ENCODE measurements at places on chromosomes 4 and X. TPM values are rescaled to one million over a fixed set of nuclear protein-coding genes. Genes with fewer than 3 reads are reported as not detected.

GRCh38 chr4:171779301-171779700 lies 33.9 kb upstream of the GALNTL6 start:
- no peak overlapping the region for H3K4me3 ChIP-seq
- no peak overlapping the region for H3K27ac ChIP-seq
- H3K4me1 ChIP-seq, result no peaks in the 10 kb centered on the region
- no peaks in the 10 kb centered on the region for H3K36me3 ChIP-seq

GRCh38 chr4:174036111-174036510 lies 247.4 kb downstream of the FBXO8 start:
- no peak for DNase-seq
- H3K36me3 ChIP-seq, result no peaks in the 10 kb centered on the region
- H3K4me3 ChIP-seq, result no peak overlapping the region
- H3K4me1 ChIP-seq, result no peaks in the 10 kb centered on the region
- no peaks in the 10 kb centered on the region for H3K27me3 ChIP-seq

GRCh38 chrX:20720954-20721626 lies 454.4 kb upstream of the RPS6KA3 start:
- DNase-seq, result no peak
- no peak overlapping the region for H3K4me3 ChIP-seq
- no peaks in the 10 kb centered on the region for H3K4me1 ChIP-seq

- DNase-seq, result no peak
- no peaks in the 10 kb centered on the region for H3K27me3 ChIP-seq
- peak overlapping the region; percentile 26 for H3K27ac ChIP-seq
Observed at GRCh38 chr4:99624141-99624719, 33.4 kb downstream of the C4orf54 start.

GRCh38 chr4:34269613-34270012 lies 1974.7 kb downstream of the ARAP2 start:
- no peak overlapping the region for H3K27ac ChIP-seq
- H3K36me3 ChIP-seq, result no peaks in the 10 kb centered on the region
- H3K27me3 ChIP-seq, result no peaks in the 10 kb centered on the region
- no peak overlapping the region for H3K4me3 ChIP-seq
- DNase-seq, result no peak

GRCh38 chr4:182126603-182127002 lies 116.6 kb upstream of the TENM3 start:
- DNase-seq, result no peak
- no peak overlapping the region for H3K4me3 ChIP-seq

- no peak overlapping the region for H3K4me3 ChIP-seq
- H3K36me3 ChIP-seq, result no peaks in the 10 kb centered on the region
- H3K4me1 ChIP-seq, result peaks cover 7% of the 10 kb centered on the region
Observed at GRCh38 chr4:189202182-189202868, 738.3 kb upstream of the FRG1 start.

DNA sequence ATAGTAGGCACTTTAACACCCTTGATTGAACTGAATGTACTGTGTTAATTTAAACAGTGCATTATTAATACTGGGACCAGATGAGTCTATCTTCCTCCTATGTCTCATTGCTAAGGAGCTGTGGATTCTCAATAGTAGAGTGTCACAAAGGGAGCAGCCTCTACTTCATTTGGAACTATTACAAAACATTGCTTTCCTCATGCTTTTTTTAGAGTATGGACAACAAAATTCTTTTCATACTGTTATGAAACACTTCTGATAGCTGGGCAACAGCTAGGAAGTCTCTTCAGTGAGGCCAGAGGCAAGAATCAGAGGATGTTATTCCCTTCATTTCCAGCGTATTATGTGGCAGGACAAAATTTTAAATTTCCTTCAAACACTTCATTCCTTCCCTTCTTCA lies 160.8 kb downstream of the FBXO8 start:
- H3K4me1 ChIP-seq, result peaks cover 6% of the 10 kb centered on the region
- no peak for DNase-seq
- no peak overlapping the region for H3K4me3 ChIP-seq
- H3K27ac ChIP-seq, result no peak overlapping the region
- H3K27me3 ChIP-seq, result peaks cover 4% of the 10 kb centered on the region

DNA sequence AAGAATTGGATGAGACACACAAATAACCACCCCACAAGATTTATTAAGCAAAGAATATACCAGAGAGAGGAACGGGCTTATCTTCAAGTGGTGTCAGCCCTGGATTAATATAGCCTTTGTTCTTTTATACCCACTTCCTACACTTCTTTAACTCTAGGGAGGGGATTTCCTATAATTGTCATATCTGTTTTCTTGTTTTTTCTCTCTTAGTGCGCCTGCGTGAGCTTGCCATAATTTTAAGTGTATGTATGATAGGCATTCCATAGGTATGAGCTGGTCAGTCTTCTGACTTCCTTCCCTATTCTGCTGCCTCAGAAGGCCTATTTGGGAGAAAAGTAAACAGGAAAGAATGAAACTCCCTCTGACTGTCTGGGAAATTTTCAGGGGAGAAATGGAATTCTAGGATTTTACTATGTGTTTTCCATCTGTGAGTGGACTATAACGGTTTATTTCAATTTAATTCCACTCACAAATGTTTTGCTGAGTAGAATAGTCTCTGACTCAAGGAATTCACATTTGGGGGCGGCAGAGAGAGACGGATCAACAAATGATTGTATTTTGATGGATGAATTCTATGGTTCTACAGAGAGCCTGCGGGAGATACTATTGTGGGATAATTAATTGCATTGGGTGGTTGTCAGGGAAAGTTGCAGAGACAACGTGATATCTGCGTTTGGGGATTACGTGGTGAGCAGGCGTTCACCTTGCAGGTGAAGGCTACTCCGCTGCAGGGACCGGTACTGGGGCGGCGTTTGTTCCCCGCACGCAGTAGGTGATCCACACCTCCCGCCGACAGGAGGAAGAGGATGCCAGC lies 626 bp upstream of the CEP135 start:
- no peaks in the 10 kb centered on the region for H3K27me3 ChIP-seq
- peak overlapping the region; percentile 61 for H3K4me3 ChIP-seq
- no peaks in the 10 kb centered on the region for H3K36me3 ChIP-seq
- H3K27ac ChIP-seq, result peak overlapping the region; percentile 93
- H3K4me1 ChIP-seq, result peaks cover 11% of the 10 kb centered on the region

DNA sequence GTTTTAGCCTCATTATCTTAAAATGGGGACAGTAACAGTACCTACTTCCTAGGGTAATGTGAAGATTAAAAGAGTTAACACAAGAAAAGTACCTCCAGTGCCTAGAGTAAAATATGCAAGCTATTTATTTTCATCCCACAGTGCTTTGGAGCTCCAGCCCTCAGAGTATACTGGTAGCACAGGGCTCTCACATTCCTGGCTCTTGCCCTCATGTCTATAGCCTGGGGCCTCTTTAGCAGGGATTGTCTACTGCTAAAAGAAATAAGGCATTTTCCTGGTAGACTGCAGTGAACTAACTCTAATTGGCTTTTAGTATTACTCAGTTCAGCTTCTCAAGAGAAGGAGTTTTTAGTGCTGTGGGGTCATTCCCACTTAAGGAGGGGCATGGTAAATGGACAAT lies 60.8 kb downstream of the RRAGB start:
- no peak overlapping the region for H3K4me3 ChIP-seq
- DNase-seq, result no peak
- H3K27ac ChIP-seq, result no peak overlapping the region
- H3K27me3 ChIP-seq, result no peaks in the 10 kb centered on the region

GRCh38 chr4:33255507-33255906 lies 2535.3 kb downstream of the PCDH7 start:
- no peak for DNase-seq
- no peaks in the 10 kb centered on the region for H3K27me3 ChIP-seq
- no peak overlapping the region for H3K4me3 ChIP-seq
- no peak overlapping the region for H3K27ac ChIP-seq

- H3K36me3 ChIP-seq, result no peaks in the 10 kb centered on the region
- no peaks in the 10 kb centered on the region for H3K4me1 ChIP-seq
- no peak for DNase-seq
- no peak overlapping the region for H3K27ac ChIP-seq
Observed at GRCh38 chrX:96140796-96141195, 543.8 kb upstream of the DIAPH2 start.

- H3K4me3 ChIP-seq, result no peak overlapping the region
- no peak overlapping the region for H3K27ac ChIP-seq
- H3K4me1 ChIP-seq, result no peaks in the 10 kb centered on the region
- H3K27me3 ChIP-seq, result no peaks in the 10 kb centered on the region
- H3K36me3 ChIP-seq, result no peaks in the 10 kb centered on the region
Observed at GRCh38 chr4:10875144-10875799, 190.7 kb upstream of the CLNK start.

DNA sequence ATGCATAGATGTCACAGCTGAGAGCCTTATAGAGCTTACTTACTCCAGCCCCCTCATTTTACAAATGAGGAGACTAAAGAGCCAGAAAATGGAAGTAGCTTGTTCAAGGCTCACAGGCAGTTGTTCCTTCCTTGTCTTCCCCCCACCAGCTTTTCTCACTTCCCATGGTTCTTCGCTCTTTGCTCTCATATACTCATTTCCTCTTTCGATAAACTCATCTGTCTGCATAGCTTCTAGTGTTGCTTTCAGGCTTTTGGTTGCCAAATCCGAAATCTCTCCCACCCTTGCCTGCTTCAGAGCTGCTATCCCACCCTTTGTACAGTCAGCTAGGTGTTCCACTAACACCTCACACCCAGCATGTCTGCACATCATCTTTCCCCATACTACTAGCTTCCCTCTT lies 25.0 kb upstream of the GJB1 start:
- H3K36me3 ChIP-seq, result no peaks in the 10 kb centered on the region
- no peak overlapping the region for H3K27ac ChIP-seq
- no peaks in the 10 kb centered on the region for H3K27me3 ChIP-seq

DNA sequence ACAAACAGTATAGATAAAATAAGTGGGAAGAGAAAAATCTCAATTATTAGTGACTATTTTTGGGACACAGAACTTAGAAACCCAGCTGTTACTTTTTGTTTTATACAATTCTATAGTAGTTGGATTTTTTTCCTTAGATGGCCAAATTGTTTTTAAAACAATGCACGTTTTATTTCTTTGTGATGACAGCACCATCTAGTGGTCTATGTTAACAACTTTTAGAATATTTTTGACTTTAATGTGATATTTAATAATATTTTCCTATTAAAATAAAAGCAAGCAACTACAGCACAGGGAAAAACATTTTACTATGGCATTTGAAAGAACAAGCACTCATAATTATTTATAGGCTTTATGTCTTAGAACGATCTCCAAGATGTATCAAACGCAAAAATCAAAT lies 5.6 kb upstream of the SMIM31 start:
- H3K27ac ChIP-seq, result no peak overlapping the region
- DNase-seq, result no peak
- H3K27me3 ChIP-seq, result no peaks in the 10 kb centered on the region
- H3K36me3 ChIP-seq, result no peaks in the 10 kb centered on the region
- no peak overlapping the region for H3K4me3 ChIP-seq
- H3K4me1 ChIP-seq, result peaks cover 3% of the 10 kb centered on the region

DNA sequence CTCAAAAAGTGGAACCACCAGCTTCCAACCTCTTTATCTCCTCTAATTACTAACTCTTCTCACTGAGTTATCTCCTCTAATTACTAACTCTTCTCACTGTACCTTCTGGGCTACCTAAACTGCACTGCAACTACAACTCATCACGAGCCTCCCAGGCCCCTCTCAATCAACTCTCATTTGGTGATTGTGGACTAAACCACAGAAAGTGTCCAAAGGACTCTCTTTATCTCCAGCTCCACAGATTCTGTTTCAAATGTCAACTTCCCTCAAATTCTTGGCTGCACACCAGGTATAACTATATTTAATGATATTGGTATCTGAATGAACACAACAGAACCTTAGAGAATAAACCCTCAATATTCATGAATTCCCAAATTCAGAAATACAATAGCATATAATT lies 182.9 kb downstream of the MAML3 start:
- no peak overlapping the region for H3K4me3 ChIP-seq
- no peak for DNase-seq
- H3K27ac ChIP-seq, result no peak overlapping the region

DNA sequence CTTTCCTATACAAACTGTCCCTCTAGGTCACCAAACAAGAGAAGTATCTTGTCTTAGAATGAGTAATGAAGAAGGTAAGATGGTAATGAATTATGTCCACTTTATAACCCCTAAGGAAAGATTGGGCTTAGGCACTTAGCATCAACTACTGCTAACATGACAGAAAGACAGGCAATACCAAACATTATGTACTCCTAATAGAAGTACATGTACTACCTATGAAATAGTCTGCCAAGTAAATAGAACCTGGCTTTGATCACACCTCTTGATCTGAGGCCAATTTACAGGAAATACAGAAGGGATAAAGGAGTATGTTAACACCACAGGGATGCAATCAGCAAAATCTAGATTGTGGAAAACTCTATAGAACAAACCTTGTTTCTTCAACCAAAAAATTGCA lies 14.1 kb upstream of the PCYT1B start:
- H3K36me3 ChIP-seq, result no peaks in the 10 kb centered on the region
- DNase-seq, result no peak
- H3K27ac ChIP-seq, result no peak overlapping the region

GRCh38 chrX:2829469-2830246 lies 928 bp downstream of the GYG2 start:
- no peaks in the 10 kb centered on the region for H3K27me3 ChIP-seq
- no peaks in the 10 kb centered on the region for H3K36me3 ChIP-seq
- no peak overlapping the region for H3K27ac ChIP-seq
- peaks cover 9% of the 10 kb centered on the region for H3K4me1 ChIP-seq

GRCh38 chr4:48212165-48212564 lies 57.5 kb downstream of the TEC start:
- no peaks in the 10 kb centered on the region for H3K27me3 ChIP-seq
- no peak overlapping the region for H3K4me3 ChIP-seq
- no peaks in the 10 kb centered on the region for H3K36me3 ChIP-seq
- no peak overlapping the region for H3K27ac ChIP-seq
- no peaks in the 10 kb centered on the region for H3K4me1 ChIP-seq

DNA sequence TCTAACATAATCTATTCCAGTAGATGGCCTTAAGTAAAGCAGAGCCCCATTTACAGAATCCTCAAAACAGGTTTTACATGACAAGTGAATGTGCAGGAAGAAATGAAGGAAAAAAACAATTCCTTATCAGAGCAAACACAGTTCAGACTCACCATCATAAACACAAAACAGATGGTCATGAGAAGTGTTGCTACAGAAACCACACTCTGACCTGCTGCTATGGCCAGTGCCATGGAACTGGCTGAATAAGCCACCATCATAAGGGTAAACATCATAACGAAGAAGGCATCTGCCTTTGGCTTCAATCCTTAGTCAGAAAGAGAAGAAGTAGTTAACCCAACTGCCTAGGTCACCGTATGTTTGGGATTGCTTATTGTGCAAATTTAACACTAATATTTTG lies 61.1 kb downstream of the ABCG2 start:
- H3K4me3 ChIP-seq, result no peak overlapping the region
- no peaks in the 10 kb centered on the region for H3K36me3 ChIP-seq
- no peak overlapping the region for H3K27ac ChIP-seq
- no peak for DNase-seq
- no peaks in the 10 kb centered on the region for H3K27me3 ChIP-seq

CACNA1F gene
- 0.32 TPM for total RNA-seq

IGFBP7 gene
- 132 TPM for total RNA-seq

PHOX2B gene
- total RNA-seq, result 4.4 TPM

HELT gene
- total RNA-seq, result not detected
